NCI-H187 treated with DMSO at 0.1 percent for 48 hours (cell line): ENCODE measurements at places on chromosomes 4 and X.

GRCh38 chr4:139243448-139244365, 36.3 kb downstream of the MGARP start:
- no peak for DNase-seq

- no peak for DNase-seq
Observed at GRCh38 chr4:185774845-185775680, 36.9 kb downstream of the SORBS2 start.

- DNase-seq: no peak
Observed at GRCh38 chr4:119321921-119322687, at the start of gene FABP2. Gene FABP2 (minus strand): TSS chr4:119322138. CDS start chr4:119322102, 36 bp downstream.

- no peak for DNase-seq
Observed at GRCh38 chr4:16461362-16461761, 235.1 kb upstream of the TAPT1 start.

GRCh38 chr4:138961664-138962063, 53.9 kb upstream of the NOCT start:
- no peak for DNase-seq

GRCh38 chrX:154020536-154021115, 924 bp upstream of the IRAK1 start:
- no peak for DNase-seq

- no peak for DNase-seq
Observed at GRCh38 chrX:13414006-13414647, 94.3 kb upstream of the ATXN3L start.

GRCh38 chrX:128754130-128754529, 701.9 kb upstream of the ACTRT1 start:
- DNase-seq: no peak

DNA sequence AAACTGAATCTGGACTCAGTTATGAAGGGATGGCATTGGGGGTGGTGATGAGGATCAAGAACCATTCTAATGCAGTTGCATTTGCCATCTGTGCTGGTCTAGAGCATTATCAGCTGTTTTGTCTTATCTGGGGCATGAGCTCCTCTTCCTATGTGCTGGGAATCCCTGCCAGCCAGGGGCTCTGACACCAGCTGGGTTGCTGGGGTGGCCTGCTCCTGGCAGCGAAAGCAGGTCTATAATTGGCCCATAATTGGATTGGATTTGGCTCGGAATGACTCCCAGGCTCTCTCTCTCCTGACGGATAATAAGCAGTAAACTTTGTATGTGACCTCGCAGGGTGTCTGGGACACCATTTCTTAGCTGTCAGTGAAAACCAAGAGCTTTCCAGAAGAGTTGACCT, 34.1 kb downstream of the SMPX start:
- DNase-seq: no peak

- no peak for DNase-seq
Observed at GRCh38 chr4:6581566-6582121, 6.7 kb downstream of the MAN2B2 start.

DNA sequence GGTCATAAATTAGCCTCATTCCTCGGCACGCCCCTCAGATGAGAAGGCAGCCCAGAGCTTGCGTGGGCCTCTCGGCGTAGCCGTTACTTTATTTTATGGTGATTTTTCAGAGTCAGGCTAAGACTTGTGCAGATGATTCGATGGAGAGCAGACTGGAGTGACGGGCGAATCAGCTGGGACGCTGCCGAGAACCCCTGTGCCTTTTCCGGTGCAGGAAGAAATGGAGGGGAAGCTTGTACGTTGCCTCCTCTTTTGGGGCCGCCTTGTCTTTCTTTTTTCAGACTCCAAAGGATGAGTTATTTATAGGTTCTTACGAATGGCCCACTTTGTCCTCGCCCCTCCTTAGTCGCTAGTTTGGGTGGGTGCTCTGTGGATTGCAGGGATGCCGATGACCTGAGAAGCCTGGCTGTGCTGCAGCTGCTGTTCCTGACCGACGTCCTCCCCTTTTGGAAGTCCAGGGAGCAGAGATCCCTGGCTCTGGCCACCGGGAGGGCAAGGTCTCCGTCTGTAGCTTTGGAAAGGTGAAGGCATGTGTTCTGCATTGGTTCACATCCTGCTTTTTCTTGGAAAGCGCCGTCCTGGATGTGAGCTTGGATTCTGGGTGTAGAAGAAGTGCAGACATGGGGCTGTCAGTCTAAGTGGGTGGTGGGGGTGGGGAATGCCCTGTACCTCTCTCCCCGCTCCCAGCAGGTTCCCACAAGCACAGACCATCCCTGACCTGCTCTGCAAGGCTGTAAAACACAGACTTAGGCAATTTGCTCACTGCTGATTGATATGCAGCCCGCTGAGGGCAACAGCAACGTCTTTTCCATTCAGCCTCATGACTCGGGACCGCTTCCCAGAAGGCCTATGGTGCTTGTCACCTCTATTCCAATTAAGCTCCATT, 9.3 kb downstream of the SORCS2 start:
- DNase-seq: no peak

DNA sequence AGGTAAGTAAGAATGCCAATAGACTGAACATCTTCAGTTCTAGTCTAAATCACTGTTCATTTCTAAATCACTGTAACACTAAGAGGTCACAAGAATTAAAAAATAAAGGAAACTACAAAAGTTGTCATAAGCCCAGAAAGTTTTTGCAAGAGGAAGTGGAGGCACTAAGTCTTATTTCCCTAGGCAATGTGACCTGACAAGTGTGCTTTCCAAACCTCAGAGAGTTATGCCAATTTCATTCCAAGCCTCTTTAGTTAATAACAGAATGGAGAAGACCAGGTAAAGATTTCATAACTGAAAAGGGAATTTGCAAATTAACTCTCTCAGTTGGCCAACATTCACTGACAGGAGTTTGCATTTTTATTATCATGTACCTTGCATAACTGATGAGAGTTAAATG, 40.5 kb downstream of the BBS12 start:
- DNase-seq: no peak

GRCh38 chr4:10225096-10225495, 108.5 kb upstream of the WDR1 start:
- DNase-seq: no peak

- no peak for DNase-seq
Observed at GRCh38 chr4:126986828-126987227, 645.9 kb upstream of the INTU start.

DNA sequence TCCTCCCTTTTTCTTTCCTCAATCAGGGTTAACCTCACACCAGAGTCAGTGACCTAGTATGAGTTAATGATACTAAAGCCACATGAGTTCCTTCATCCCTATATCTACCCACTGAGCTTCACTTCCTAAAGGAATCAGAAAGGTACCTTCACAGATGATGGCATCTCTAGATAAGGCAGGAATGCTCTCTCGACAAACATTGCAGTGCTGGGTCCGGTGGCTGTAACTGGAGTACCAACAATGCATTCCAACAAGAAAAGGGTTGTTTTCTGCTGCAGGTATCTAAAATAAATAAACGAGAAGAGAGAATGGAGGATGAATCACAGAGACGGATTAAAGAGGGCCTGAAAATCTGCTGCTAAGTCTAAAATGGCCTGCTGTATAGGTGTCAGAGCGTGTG, 66.7 kb downstream of the DGKK start:
- no peak for DNase-seq

DNA sequence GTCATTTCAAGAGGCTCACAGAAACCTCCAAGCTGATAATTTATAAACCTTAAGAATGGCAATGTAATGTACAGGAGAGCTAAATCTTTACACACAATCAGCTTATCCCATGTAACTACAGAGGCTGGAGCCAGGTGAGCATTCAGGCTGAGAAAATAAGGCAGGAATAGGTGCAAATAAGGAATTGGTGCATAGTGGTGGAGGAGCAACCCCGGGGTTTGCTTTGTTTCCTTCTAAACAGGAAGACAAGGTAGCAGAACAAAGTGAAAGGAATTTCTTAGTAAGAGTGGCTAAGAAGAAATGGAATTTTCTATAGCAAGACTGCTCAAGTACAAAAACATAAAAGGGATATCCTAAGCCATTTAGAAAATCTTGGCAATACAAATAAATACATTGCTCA, 82.4 kb downstream of the NR3C2 start:
- no peak for DNase-seq

GRCh38 chr4:174437324-174437723, 85.0 kb downstream of the HPGD start:
- no peak for DNase-seq

DNA sequence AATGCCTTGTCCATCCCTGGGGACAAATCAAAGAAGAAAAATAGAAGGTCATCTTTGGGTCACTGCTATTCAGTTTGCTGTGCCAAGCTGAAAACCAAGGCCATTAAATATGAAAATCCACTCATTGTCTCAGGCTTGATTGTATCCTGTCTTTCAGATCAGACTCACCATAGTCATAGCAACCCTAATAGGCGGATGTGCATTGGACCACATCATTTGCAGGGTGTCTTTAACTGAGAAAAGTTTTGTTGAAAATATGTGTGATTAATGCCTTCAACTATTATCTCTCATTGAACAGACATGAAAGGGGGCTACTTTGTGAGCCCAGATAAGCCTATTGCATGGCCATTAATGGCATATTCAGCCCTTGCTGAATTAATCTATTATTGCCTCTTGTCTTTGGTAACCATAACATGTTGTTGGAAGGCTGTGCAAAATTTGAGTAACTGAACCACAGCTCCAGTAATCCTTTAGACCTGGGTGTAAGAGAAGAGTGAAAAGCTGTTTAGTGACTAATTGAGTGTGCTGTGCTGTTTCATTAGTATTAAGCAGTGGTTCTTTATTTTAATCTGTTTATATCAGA, 453.6 kb upstream of the EPHA5 start:
- no peak for DNase-seq

GRCh38 chr4:84089652-84090437, 409.2 kb downstream of the NKX6-1 start:
- no peak for DNase-seq

- DNase-seq: no peak
Observed at GRCh38 chr4:168836490-168836889, 173.6 kb downstream of the CBR4 start.

- DNase-seq: no peak
Observed at GRCh38 chrX:155246748-155247147, 17.5 kb downstream of the RAB39B start.

GRCh38 chr4:88690355-88690754, 7.3 kb downstream of the NAP1L5 start:
- no peak for DNase-seq

- no peak for DNase-seq
Observed at GRCh38 chr4:8274765-8275547, 5.4 kb downstream of the HTRA3 start.

DNA sequence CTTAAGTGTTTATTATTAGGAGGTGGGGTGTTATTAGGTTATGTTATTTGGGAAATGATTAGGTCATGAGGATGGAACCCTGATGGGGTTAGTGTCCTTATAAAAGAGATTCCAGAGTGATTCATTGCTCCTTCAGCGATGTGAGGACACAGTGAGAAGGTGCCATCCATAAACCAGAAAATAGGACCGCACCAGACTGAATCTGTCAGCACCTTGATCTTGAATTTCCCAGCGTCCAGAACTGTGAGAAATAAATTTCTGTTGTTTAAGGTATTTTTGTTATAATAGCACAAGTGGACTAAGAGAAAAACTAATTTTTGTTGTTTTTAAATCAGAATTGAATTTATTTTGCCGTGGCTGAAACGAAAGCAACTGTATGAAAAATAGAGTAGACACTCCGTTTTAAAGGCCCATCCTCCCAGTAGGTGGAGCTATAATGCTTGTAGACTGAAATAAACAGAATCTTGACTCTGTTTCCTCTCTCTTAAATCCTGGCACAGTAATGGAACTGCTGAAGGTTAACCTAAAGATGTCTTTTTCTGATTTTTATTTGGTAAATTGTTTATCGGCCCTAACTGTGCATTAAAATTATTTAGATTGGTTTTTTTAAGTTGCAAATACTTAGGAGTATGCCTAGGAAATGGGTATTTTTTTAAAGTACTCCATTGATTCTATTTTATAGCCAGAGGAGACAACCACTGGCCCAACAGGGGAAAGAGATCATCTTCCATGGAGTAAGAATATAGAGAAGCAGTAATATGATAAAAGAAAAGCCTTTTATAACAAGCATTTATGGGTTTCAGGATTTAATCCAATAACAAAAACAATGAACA, 133.2 kb upstream of the ADAMTS3 start:
- no peak for DNase-seq

GRCh38 chr4:17120761-17121160, 222.3 kb upstream of the LDB2 start:
- no peak for DNase-seq

DNA sequence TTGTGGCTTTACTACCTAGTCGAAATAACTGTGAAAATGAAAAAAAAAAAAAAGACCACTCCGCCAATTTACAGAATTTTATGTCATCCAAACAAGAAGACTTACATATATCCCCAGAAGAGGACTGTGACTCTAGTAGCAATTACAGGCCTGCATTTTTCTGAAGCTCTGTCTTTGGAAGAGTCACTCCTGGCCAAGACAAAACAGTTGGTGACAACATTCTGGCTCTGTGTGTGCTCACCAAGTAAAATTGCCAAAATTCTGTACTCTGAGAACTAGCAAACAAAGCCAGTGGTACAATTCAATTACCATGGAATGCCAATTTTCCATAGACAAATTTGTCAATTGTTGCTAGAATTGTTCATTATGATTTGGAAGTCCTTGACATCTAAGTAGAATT, 311.1 kb downstream of the PDGFC start:
- no peak for DNase-seq
